ELR (cell line): ENCODE measurements at places on chromosomes 16 and 17.

DNA sequence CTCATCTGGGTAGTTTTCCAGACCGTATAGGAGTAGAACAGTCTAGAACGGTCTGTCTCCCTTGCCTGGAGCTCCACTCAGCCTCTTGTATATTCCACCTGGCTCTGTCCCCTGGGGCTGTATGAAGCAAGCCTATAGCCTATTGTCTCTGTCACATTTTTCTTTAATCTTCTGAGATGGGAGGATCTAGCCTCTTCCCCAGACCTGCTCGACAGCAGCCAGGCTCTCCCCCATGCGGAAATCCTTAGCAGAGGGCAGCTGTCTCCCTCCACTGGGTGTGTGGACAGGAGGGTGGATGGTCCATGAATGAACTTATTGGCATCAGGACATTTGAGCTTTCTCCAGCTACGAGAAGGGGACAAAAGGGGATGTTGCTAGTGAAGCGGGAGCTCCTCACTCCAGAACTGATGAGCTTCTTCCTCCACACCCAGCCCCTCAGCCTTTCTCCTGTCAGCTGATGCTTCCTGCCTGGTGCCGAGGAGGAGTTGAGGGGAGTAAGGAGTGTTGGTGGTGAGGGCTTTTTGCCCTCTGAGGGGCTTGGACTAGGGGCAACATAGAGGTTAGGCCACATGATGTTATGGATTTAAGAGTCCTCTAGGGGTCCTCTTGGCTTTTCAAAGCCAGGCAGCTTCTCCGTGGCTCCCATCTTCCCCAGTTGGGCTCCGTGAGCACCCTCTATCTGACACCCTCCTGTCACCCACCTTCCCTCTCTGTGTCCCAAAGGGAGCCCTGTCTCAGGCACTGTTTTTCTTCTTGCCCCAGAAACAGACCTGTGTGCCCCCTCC, 28.0 kb downstream of the ARHGAP23 start:
- DNase-seq, result peak; percentile 47

DNA sequence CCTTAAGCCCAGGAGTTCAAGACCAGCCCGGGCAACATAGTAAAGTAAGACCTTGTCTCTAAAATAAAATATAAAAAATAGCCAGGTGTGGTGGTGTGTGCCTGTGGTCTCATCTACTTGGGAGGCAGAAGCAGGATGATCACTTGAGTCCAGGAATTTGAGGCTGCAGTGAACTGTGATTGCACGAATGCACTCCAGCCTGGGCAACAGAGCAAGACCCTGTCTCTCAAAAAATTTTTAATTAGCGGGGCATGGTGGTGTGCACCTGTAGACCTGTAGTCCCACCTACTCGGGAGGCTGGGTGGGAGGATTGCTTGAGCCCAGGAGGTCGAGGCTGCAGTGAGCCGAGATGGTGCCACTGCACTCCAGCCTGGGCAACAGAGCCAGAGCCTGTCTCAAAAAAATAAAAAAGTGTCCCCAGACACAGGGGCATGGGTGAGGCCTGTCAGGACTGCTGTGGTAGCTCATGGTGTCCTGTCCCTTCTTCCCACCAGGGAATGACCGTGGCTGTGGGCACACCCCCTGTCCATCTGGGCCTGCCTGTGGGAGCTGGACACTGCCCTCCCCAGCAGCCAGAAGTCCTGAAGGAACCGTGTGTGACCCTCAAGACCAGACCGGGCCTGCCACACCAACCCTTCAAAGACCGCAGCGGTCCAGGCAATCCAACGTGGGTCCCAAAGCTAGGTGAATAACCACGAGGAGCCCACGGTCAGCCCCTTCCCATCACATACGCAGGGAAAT, 30.8 kb upstream of the GAA start:
- no peak for DNase-seq

- no peak for DNase-seq
Measured at GRCh38 chr17:58617563-58617962, 74.3 kb downstream of the TEX14 start.

DNA sequence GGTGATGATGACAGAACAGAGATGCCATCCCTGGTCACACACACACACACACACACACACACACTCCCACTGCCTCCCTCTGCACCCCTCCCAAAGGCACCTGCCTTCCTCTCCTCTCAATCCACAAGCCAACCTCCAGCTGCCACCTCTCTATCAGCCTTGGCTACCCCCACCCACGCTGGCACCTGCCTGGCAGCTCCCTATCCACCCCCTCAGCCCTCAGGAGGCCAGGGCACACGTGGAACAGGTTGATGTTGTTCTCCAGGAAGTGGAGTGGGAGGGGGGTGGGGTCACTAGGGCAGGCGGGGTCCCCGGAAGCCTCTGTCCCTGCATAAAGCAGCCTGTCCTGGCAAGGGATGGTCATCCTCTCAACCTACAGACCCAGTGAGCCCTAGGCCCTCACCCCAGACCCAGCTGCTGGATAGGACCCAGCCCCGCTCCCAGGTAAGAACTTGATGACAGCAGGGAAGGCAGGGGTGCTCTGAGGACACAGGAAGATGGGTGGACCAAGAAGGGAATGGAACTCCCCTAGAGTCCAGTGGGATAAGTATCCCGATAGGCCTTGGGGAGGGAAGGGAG, at the start of gene GSDMA:
GSDMA (plus strand) TSS at position 363 of the 579 bp plus-strand sequence. CDS start 2,684 bp downstream, outside the sequence.
- DNase-seq, result no peak
